CD4-positive, alpha-beta T cell treated with Interferon alpha-2 for 1 hour (primary cell): ENCODE measurements at places on chromosomes 7 and 10.

GRCh38 chr7:44965937-44966730 lies 12.7 kb downstream of the MYO1G start:
- no peak for DNase-seq

DNA sequence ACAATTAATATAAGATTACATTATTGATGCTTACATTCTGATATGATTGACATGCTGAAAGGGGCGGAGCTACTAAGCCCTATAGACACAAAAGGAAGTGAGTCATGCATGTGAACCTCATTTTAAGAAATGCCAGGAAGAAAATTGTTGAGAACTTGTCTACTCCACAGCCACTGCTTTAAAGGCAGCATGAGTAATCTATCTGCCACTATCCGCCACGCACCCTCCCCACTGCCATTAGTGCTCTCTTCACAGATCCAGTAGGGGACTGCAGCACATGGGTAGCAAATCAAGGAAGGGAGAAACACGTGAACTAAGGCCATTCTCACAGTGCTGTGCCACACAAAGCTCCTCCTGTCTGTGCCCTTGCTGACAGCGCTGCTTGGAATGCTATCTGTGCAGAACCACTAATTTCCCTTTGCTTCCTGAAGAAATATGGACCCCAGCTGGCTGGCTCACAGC lies 524.8 kb downstream of the GRM8 start:
- no peak for DNase-seq

GRCh38 chr7:10537764-10538163 lies 435.9 kb upstream of the PHF14 start:
- no peak for DNase-seq

DNA sequence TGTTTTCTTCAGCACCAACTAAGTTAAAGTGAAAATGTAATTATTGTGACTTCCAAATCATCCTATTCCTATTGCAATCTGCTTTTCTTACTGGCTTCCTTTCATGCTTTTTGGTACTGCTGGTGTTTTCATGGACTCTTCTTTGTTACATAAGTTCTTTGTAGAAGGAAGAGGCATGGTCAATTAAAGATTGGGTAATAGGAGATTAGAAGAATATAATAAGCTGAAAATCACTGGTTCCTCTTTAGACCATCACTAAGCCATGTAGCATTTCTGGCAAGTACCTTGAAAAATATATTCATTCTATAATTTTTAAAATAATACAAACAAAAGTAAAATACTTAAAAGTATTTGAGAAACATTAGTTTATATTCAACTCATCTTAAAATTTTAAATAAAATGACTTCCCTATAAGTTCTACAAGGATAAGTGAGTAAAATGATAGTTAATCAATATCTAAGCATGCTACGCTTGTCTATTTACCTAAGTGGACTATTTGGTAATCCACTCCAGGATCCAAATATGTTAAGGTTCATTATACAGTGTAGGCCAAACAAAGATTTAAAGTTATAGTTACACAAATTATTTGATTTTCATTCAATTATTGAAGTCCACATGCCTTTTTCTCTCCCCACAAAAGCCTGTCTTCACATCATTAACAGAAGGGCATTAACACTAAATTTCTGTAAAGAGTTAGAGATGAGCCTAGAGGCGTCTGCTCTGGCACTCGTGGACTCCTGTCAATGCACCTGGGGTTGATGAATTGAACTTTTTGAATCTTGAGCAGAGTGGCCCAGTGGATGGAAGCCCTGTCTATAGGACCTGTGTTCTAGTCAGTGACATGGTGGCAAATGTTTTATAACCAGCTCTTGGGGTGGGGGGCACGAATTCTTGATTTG lies 408.1 kb downstream of the INHBA start:
- no peak for DNase-seq

DNA sequence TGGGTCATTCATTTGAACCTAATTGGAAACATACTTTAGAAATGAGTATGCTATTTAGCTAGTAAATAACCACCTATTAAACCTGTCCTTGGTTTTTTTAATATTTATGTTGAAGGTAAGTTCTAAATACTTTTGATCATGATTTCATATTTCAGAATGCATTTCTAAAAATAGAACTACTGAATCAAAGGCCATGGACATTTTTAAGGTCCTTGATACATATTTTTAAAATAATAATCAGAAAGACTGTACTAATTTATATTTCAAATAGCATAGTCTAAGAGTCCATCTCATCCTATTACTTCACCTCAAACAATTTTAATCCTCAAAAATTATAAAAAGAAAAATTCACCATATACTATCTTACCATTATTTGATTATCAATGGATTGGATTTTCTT lies 102.1 kb upstream of the AKR1E2 start:
- no peak for DNase-seq
